Thyroid gland (tissue), 4 donors: ENCODE measurements at places on chromosomes 2 and 18. TPM values are rescaled to one million over a fixed set of nuclear protein-coding genes. Genes with fewer than 3 reads are reported as not detected.

DNA sequence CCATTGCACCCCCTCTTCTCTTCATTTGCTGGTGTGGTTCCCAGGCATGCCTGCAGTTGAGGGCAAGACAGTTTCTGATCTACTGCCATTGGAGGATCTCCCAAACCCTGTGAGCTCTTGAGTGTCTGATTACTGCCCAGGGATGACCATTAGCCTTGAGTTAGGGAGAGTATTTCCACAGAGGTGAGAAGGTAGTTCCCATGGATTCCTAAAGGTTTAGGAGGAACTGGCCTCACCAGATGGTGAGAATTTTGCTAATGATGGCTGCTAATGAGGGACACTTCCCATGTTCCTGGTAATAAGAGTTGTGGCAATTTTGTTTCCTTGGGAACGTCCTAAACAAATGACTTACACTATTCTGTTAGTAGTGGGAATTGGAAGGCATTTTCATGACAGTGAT, 42.5 kb downstream of the PTPRM start:
- no peak overlapping the region for H3K27ac ChIP-seq
- DNase-seq = no peak
- no peak overlapping the region for H3K4me3 ChIP-seq
- H3K27me3 ChIP-seq = no peaks in the 10 kb centered on the region
- H3K36me3 ChIP-seq = no peaks in the 10 kb centered on the region

DNA sequence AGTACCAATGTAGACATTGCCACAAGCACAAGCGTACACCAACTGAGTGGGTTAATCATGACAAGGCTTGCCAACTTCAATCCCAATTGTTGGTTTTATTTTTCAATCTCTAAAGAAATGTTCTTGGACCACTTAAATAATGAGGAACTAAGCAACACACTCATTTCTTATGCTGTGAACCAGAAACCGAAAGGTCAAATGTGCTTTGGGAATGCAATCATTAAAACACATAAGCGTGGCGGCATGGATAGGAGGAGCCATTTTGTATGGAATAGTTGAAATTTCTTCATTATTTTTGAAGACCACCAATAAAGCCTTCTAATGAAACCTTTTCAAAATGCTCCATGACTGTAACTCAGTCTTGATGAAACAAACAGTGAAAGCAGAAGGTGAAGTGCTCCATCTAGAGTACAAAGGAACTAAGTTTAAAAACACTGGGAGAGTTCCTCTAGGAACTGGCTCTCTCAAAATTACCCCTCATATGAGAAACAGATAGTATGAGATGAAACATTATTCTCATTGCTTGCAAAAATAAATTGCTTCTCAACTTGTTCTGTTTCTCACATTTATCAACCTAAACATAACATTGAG, 113.2 kb upstream of the CHST9 start:
- no peak for DNase-seq
- H3K27me3 ChIP-seq = no peaks in the 10 kb centered on the region
- no peaks in the 10 kb centered on the region for H3K4me1 ChIP-seq
- H3K36me3 ChIP-seq = no peaks in the 10 kb centered on the region
- H3K4me3 ChIP-seq = no peak overlapping the region

GRCh38 chr2:227472265-227473121, 537 bp downstream of the AGFG1 start:
- no peaks in the 10 kb centered on the region for H3K36me3 ChIP-seq
- H3K27me3 ChIP-seq = no peaks in the 10 kb centered on the region
- peak overlapping the region; percentile 74 for H3K27ac ChIP-seq
- H3K4me1 ChIP-seq = peaks cover 18% of the 10 kb centered on the region

DNA sequence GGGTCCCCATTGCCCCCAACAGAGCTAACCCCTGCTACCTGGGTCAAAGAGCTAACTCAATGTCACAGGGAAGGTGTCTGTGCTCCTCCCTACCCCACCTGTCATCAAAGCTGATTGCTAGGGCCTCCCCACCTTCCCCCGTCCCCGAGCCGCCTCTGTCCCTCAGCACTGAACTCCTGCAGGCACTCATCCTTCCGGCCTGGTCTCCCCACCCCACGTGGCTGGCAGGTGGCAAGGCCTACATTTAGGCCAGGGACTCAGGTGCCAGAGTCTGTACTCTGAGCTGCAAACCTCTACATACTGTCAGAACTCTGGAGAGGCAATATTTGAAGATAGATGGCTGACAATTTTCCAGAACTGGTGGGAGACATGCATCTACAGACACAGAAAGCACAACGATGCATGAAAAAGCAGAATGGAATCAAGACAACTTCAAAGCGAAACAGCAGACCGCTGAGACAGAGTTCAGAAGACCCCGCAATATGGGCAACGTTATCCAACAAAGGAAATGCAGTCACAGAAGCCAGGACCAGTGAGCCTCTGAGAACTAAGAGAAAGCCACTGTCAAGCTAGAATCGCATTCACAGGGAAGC, 195.8 kb downstream of the HDAC4 start:
- no peaks in the 10 kb centered on the region for H3K4me1 ChIP-seq
- no peak for DNase-seq
- H3K27ac ChIP-seq = no peak overlapping the region

- DNase-seq = no peak
- H3K36me3 ChIP-seq = no peaks in the 10 kb centered on the region
- H3K27me3 ChIP-seq = no peaks in the 10 kb centered on the region
- H3K4me3 ChIP-seq = no peak overlapping the region
Measured at GRCh38 chr2:235265348-235265965, 228.4 kb upstream of the AGAP1 start.

Gene SH3BP4
- 36.9 TPM for total RNA-seq

Gene NLRC4
- 0.33 TPM for total RNA-seq
